ENCODE measurements at places on chromosomes 4 and X.

GRCh38 chrX:40153345-40154249 lies 55.8 kb upstream of the BCOR start:
- no peak for DNase-seq

DNA sequence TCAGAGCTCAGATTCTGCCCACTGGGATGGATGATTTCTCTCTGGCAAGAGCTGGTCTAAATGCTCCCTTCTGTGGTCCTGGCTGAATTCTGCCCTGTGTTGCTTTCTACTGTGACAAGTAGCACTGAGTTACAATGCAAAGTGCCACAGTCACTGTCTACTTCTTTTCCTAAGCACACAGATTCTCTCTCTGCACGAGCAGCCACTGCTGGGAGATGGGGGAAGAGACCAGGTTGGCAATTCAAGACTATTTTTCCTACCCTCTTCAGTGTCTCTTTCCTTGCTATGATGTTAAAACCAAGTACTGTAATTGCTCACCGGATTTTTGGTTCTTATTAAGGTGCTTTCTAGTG lies 45.5 kb downstream of the STAP1 start:
- no peak for DNase-seq

GRCh38 chr4:98399915-98400314 lies 138.7 kb downstream of the RAP1GDS1 start:
- no peak for DNase-seq

DNA sequence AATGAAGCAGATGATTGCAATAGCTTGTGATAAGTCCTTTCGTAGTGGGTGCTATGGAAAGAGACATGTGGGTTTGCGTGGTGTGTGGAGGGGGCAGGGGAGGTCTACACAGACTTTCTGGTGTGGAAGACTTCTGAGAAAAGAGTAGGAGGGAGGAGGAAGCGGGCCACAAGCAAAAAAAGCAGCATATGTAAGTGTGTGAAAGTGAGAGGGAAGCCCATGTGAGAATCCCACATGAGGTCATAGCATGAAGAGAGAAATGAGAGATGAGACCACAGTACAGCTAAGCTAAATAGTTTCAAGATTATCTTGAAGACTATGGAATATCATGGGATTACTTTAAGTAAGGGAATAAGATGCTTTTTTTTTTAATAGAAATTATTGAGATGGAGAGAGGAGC lies 2039.9 kb upstream of the TENM3 start:
- no peak for DNase-seq
